ENCODE measurements at places on chromosomes 7 and 10. TPM values are rescaled to one million over a fixed set of nuclear protein-coding genes. Genes with fewer than 3 reads are reported as not detected.
A peak's percentile ranks its signal among the peaks of the same experiment; 100 is the strongest.

GRCh38 chr10:120557311-120557710 is 100.3 kb downstream of the PLPP4 start:
- DNase-seq = no peak

DNA sequence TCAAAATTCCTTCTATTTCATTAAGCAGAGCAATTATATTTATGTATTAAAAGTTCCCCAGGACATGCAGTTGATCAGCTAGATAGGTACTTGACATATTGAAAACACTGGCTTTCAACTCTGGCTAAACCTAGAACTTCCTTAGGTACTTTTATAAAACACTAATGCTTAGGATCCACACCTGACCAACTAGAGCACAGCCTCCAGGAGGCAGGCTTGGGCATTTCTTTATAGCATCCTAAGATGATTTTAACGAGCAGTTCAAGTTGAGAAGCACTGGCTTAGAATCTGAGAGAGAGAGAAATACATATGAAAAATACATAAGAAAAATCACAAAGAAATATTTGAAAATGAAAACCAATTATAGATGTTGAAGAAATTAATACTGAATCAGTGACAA is 20.8 kb downstream of the SLC26A5 start:
- no peak for DNase-seq

DNA sequence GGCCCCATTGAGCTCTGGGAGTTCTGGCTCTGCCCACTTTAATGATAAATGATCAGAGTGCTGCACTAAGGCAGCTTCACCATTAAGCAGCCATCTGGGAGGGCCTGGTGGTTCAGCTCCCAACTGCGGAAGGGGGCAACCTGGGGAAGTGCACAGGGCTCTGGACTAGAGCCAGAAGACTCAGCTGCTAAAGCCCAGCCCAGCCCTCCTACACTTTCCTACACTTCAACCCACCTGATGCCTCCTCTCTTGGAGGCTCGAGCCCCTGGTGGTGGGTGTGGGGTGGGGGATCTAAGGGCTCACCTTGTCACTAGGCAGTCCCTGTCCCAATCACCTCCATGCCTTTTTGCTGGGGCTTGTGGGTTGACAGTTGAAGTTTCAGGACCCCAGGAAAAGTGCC is 60.6 kb upstream of the ANTXRL start:
- no peak for DNase-seq

GRCh38 chr7:141515941-141516340 is 35.3 kb upstream of the AGK start:
- no peak for DNase-seq

DNA sequence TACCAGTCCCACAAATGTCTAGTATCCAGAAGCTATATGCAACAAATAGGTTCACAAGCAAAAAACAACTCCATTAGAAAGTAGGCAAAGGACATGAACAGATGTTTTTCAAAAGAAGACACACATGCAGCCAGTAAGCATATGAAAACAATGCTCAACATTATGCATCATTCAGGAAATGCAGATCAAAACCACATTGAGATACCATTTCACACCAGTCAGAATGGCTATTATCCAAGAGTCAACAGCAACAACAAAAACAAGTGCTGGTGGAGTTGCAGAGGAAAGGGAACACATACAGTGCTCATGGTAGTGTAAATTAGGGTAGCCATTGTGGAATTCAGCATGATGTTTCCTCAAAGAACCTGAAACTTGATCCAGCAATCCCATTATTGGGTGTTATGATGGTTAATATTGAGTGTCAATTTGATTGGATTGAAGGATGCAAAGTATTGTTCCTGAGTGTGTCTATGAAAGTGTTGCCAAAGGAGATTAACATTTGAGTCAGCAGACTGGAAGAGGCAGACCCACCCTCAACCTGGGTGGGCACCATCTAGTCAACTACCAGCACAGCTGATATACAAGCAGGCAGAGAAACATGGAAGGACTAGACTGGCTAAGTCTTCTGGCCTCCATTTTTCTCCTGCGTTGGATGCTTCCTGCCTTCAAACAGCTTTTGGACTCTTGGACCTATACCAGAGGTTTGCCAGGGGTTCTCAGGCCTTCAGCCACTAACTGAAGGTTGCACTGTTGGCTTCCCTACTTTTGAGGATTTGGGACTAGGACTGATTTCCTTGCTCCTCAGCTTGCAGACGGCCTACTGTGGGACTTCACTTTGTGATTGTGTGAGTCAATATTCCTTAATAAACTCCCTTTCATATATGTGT is 218.4 kb upstream of the SEMA3D start:
- no peak for DNase-seq

DNA sequence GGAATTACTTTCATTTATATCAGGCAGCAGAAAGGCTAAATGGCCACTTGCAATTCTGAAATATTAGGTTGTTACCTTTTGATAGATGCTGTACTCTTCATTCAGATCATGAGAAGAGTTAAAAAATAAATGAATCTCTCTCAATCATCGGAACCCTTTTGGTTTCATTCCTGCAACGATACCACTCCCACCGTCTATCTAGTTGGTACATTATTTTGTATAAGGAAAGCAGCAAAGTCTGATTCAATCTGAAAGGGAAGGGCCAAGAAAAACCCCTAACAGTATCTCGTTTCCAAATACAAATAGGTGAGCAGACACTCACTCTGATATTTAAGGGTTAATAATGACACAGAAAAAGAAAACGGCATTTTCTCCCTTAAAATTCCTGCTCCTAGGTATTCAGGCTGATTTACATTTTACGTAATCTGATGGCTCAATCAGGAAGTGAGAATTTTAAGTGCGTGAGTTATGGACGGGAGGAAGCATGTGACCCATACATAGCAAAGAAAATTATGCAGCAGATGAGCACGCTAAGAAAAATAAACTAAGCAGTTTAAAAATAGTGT is 209.4 kb upstream of the KLF14 start:
- no peak for DNase-seq

DNA sequence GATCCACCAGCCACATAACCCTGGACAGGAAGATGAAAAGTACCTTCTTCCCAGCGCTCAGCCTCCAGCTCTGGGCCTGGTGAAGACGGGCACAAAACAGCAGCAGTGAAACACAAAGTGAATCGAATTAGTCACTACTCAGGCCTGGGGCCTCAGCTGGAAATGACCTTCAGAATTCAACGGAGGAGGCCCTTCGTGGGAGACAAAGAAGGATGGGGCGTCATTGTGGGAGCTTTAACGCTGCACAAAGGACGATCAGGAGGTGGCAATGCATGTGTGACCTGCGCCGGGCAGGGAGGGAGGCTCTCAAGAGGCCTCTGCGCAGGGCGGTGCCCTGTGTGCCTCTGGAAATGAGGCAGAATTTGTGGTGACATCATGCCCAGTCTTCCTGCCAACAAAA is 161.9 kb downstream of the DNAJB6 start:
- DNase-seq = no peak

GRCh38 chr10:45034301-45034700 is 33.6 kb downstream of the ZNF22 start:
- no peak for DNase-seq

- DNase-seq = peak; percentile 62
Observed at GRCh38 chr10:80163741-80164341, 31.3 kb downstream of the PLAC9 start.

DNA sequence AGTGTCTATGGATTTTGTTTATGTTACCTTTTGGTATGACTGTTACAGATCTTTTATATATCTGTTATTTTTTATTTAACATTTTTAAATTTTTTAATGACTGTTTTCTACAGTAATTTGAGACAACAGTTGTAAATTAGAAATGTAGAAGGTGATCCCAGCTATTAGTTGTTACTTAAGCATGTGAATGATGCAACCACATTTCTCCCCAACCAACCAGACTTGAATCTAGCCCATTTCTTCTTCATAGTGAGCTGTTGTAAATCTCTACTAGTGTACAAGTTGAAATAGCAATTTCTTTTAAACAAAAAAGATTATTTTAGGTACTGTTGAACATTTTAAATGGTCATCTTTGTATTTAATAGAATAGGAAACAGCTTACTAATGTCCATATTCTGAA is 18.0 kb downstream of the TMEM106B start:
- DNase-seq = no peak

DNA sequence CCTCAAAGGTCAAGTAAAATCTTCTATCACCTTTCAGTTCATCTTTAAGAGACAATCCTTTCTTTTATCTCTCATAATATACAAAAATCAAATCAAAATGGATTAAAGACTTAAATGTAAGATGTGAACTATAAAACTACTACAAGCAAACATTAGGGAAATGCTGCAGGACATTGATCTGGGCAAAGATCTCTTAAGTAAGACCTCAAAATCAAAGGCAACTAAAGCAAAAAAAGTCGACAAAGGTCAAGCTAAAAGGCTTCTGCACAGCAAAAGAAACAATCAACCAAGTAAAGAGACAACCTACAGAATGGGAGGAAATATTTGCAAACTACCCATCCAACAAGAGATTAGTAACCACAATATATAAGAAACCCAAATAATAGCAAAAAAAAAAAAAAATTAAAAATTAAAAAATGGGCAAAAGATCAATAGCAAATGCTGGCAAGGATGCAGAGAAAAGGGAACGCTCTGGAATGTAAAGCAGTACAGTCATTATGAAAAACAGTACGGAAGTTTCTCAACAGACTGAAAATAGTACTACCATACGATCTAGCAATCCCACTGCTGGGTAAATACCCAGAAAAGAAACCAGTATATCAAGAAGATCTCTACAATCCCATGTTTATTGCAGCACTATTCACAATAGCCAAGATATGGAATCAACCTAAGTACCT is 41.7 kb downstream of the TNPO3 start:
- DNase-seq = no peak

- no peak for DNase-seq
Observed at GRCh38 chr7:113891828-113892227, 27.0 kb downstream of the PPP1R3A start.

DNA sequence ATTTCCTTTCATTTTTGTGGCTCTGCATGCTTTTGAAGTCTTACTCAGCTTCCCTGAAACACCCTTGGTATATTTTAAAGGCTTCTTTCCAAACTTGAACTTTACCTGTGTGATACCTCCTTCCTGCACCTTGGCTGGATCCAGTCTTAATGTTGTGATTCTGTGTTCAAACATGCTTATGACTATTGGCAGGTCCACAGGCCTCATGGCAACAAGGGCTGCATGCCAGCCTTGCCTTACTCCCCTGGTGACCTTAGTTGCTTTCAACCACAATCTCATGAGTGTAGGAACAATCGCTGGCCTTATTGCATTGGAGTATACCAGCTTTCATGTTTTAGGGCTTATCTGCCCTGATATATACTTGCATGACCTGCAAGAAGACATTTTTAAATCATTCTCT is 238.7 kb downstream of the KIF20B start:
- no peak for DNase-seq

DNA sequence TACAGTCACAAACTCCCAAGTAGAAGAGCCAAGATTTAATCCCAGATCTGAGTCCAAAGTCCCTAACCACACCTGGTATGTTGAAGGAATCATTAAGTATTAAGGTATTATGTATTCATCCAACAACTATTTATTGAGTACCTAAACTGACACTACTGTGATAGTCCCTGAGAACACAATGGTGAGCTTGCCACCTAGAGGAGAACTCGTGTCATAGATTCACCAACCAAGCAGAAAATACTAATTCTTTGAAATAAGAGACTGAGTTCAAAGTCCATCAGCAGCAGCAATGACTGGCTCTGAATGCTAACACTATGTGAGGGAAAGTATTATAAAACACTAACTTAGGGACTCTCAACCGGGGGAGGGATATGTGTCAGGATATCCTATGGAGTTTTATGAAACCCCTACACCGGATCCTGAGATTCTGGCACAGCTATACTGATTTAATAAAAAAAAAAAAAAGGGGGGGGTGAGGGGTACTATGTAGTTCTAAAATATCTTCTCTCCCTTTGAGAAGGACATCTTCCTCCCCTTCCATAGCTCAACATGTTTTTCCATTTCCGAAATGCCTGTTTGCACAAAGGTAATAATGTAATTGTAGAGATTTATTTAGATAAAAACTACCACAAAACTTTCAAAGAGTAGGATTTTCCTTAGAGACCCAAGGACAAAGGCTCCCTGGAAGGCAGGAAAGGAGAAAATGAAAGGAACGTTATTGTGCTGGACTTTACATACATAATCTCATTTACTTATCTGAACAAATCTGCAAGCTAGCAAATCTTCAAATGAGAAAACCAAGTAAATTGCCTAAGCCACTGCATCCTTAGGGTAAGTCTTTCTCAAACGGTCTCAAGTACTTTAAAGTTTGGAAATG is 1.6 kb downstream of the NCOA4 start:
- DNase-seq = no peak

Gene SYT15B
- 1.3 TPM for total RNA-seq

Gene PDZD7
- total RNA-seq = not detected

Gene PTN
- 1.7 TPM for total RNA-seq

Gene SFTPD
- total RNA-seq = not detected

Gene PAX4
- 0.96 TPM for total RNA-seq

Gene EGFR
- 72.5 TPM for total RNA-seq

Gene RBP3
- not detected for total RNA-seq

Gene HMX2
- 0.25 TPM for total RNA-seq

Gene THNSL1
- total RNA-seq = 3.7 TPM

Gene NPC1L1
- total RNA-seq = 0.12 TPM

Gene FRAT1
- 7.2 TPM for total RNA-seq

Gene STK31
- 0.65 TPM for total RNA-seq

Gene CHST3
- total RNA-seq = 1.1 TPM

Gene EPO
- not detected for total RNA-seq

Gene ANXA8L1
- not detected for total RNA-seq

Gene ZCCHC24
- 22.8 TPM for total RNA-seq

Data from mucosa of descending colon (tissue), 3 donors.